ENCODE measurements at places on chromosomes 13 and 19. TPM values are rescaled to one million over a fixed set of nuclear protein-coding genes. Genes with fewer than 3 reads are reported as not detected.
A peak's percentile ranks its signal among the peaks of the same experiment; 100 is the strongest.

DNA sequence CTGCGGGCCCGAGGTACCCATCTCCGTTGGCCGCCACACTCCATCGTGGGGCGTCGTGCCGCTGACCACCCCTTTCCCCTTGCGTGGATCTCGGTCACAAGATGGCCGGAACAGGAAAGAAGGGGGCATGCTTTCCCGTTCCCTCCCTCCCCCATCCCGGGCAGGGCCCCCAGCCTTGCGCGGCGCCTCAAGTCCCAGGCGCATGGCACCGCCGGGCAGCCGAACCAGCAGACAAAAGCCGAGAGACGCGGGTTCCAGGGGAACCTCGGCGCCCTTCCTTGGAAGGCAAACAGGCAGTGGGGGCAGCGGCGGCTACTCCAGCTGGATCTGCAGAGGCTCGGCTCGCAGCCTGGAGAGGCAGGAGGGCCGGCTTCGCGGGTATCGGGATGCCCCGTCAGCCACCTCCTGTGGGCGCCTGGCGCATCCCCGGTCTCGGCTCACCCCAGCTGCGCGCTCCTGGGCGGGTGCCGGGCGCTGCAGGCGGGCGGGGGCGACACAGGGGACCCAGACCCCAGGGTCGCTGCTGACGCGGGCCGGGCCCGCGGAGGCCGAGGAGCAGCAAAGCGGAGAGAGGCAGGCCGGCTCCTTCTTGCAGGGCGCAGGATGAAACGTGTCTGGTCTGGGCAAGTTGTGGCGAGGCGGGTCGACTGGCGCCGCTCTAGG, 439 bp downstream of the DZIP1 start:
- peak; percentile 80 for DNase-seq

DNA sequence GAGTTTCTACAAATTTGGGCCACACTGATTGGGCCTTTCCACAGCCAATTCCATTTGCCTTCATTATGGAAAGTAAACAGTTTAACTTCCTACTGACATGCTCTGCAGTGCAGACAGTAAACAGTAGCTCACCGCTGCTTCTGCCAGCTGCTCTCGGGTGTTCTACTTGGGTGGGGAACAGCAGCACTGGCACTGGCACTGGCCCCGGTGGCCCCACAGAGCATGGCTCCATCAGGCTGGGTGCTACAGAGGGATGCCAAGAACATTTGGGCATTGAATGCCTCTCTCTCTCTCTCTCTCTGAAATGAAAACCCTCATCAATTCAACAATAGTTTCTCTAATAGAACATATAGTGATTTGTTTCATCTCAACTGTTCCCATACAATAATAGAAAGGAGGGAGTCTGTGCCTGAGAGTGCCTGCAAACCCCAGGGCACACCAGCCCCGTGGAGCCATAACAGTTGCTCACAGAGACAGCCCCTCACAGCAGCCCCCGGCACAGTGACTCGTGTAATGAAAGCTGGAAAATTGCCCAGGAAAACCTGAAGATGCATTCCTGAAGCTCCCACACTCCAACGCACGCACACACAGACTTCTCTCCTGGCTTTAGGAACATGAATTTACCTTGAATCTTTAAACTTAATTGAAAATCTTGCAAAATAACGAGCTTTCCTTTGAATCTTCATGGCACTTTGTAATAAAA, 38.2 kb upstream of the GJB6 start:
- no peak for DNase-seq

DNA sequence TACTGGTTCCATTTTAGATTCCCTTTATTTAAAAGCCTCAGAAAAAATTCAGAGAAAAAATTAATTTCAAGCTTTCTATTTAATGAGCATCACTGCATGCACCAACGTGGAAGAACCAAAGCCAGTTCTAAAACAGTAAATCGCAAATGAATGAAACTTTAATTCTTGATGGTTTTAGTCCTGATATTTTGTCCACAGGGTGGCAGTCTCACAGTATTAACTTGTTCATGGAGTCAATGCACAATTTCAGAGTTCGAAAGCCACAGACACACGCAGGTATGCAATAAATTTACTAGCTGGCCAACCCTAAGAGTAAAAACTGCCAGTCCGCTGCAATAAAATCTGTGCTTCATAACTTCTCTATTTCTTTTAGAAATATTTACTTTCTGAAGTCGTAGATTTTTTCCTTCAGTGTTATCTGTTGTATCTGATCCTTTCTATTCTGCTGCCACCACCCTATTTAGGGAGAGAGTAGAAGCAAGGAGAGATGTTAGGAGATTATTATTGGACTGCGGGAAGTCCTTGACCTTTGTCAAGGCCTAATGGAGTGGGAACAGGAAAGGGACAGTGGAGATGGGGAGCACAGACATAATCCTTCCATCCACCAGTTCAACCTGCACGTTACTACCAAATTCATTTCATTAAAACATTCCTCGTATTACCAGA, 7.0 kb upstream of the WBP4 start:
- DNase-seq: peak; percentile 41

CEACAM4 gene
- polyA plus RNA-seq: not detected

DIRAS1 gene
- 9.0 TPM for polyA plus RNA-seq
